ENCODE measurements at places on chromosomes 11 and 22.

GRCh38 chr22:40051322-40051721 lies 56.6 kb downstream of the FAM83F start:
- DNase-seq: no peak

DNA sequence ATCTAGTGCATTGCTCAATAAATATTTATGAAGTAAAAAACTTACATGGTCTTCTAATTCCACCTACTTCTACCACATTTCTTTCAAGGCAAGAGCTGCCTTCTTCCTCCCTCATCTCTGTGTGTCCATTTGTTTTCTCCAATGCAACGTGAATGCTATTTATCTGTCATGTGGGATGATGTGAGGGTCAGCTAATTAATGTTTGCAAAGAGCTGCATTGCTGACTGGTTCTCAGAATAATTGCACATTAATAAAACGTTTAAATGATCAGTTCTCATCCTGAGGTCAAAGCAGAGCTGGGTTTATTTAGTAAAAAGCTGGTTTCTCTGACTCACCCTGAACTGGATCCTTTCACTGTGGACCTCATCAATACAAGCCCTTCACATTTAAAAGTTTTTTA lies 8.7 kb downstream of the TENM4 start:
- no peak for DNase-seq

- no peak for DNase-seq
These were observed 11.3 kb upstream of the CDC42BPG start for GRCh38 chr11:64855596-64856304.

DNA sequence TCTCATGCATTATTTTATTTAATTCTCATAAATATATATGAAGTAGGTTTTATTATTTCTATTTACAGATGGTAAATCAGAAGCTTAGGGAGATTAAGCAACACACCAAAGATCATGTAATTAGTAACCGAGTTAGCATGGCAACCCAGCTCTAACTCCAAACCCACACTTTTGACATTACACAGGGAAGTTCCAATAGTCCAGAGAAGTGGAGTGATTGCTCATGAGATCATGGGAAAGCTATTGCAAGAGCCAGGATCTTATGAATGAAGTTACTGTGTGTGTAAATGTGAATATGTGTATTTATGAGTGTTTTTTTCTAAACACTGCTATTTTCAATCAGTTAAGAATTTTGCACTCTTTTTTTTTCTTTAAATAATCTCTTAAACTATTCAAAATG lies 225.8 kb upstream of the KIRREL3 start:
- no peak for DNase-seq

DNA sequence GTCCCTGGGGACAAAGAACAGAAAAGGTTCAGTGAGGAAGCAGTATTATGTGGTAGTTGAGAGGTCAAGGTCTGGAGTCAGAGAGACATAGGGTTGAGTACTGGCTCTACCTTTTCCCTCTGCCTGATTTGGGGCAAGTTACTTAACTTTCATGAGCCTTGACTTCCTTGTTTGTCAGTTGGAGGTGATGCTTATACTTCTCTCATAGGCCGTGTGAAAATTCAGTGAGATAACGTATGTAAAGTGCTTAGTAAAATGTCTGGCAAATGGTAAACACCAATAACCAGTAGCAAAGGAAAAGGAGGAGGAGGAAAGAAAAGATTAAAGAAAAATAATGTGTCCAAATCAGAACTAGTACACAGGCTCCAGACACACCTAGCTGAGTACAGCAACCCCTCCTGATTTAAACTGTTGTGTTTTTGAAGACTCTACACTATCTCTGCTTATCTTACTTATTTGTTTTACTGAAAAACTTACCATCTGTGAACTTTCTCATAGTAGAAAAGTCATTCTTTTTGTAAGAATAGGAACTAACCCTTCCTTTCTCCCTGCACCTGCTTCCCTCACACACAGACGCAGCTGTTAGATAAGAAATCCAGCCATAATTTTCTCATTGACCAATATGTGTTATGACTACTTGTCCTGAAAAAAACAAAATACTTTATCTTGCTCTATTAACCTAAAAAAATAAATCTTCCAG lies 126.9 kb downstream of the CD44 start:
- no peak for DNase-seq

DNA sequence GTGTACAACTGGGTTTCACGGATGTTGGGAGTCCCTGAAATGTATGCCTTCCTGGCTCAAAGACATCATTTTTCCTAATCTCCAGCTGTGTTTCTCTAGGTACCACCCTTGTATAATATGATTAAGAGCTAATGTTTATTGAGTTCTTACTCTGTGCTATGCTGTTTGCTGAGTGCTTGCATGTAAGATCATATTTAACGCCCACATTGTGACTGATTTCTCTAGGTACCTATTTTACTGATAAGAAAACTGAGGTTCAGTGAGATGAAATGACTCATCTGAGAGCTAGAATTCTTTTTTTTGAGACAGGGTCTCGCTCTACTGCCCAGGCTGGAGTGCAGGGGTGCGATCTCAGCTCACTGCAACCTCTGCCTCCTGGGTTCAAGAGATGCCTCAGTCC lies 42.6 kb downstream of the FAM227A start:
- no peak for DNase-seq

DNA sequence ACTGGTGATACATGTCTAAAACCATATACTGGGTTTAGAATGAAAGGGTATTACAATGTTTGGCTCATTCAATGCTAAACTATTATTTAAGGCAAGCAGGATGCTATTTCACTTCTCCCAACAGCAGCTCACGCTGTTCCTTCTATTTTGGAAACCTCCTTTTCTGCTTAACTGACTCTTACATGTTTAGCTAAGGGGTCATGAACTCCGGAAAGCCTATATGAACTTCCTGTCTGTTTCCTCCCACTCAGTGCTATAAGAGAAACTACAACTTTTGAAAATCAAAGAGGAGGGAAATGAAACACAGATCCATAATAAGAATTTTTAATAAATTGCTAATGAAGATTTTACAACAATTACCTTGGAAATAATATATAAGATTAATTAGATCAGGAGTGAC lies 30.9 kb downstream of the SLC36A4 start:
- DNase-seq: no peak

GRCh38 chr11:80136991-80137390 lies 696.2 kb upstream of the TENM4 start:
- DNase-seq: no peak

GRCh38 chr11:44870615-44871176 lies 80.0 kb downstream of the TP53I11 start:
- DNase-seq: no peak

- no peak for DNase-seq
These were observed 10.3 kb downstream of the CYP2R1 start for GRCh38 chr11:14881576-14882193.

- no peak for DNase-seq
These were observed 32.9 kb upstream of the EED start for GRCh38 chr11:86211619-86212018.

DNA sequence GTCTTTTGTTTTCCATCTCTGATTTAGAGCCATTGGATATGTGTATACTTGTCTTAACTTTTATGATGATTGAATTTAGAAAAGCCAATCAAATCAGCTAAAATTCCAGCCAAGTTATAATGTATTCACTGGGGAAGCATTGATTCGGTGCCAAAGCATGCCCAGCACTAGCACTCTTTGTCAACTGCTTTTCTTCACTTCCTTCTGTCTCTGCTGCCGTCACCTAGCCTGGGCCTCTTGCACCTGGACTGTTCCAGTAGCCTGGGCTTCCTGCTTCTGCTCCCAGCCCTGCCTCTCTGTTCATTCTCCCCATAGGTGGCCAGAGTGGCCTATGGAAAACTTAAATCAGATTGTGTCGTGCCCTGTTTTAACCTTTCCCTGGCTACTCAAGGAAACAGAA lies 80.7 kb downstream of the NAV2 start:
- DNase-seq: no peak
